ENCODE measurements at places on chromosomes 12 and 14.

DNA sequence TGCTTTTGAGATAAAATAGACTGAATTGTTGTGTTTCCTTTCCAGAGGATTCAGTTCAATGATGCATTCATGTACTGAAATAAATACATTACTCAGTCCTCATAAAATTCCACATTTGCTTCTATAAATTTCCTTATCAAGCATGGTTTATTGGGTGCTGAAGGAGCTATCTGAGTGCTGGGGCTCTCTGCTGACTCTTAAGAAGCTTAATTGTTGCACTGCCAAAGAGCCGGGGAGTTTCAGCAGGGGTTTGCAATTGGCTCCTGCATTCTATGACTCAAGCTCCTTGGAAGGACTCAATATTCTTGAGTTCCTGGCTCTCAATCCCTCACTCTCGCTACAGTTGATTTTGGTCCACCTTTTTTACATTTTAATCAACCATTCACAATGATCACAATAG is 69.8 kb upstream of the PYGL start:
- no peak for DNase-seq

DNA sequence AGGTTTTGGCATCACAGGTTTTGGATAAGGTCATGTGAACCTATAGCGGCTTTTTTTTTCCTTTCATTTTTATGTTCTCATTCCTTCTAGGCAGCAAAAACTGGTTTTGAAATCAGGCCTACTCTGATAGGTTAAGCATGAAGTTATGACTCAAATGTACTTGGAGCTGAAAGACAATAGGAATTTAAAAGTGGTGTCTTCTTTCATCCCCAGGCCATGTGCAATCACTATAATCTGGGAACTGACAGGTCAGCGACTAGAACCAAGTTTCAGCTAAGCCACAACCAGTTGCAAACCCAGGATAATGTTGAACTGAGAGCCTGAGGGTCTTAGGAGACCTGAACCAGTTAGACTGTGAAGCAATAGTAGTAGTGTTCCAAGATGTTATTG is 74.3 kb downstream of the ANO6 start:
- DNase-seq = no peak

DNA sequence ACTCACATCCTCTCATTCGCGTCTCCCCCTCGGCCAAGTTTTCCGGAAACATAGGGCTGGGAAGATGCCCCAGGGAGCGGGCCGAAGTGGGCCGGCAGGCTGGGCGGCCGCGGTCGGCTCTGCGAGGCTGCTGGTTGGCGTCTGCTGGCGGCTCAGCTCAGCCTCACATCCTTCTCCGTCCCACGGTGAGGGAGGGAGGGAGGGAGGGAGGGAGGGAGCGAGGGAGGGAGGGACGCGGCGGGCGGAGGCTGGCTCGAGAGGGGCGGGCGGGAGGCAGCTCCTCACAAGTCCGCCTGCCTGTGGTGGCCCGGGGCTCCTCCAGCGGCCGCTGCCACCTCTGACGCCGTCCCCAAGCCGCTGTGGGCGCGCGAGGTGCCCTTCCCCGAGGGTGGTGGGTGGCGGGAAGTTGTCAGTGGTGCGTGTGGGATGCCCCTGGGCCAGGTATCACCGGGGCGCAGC is 93.8 kb downstream of the RFLNA start:
- DNase-seq = peak; percentile 86

GRCh38 chr12:131511391-131511802 is 199.5 kb upstream of the SFSWAP start:
- no peak for DNase-seq

DNA sequence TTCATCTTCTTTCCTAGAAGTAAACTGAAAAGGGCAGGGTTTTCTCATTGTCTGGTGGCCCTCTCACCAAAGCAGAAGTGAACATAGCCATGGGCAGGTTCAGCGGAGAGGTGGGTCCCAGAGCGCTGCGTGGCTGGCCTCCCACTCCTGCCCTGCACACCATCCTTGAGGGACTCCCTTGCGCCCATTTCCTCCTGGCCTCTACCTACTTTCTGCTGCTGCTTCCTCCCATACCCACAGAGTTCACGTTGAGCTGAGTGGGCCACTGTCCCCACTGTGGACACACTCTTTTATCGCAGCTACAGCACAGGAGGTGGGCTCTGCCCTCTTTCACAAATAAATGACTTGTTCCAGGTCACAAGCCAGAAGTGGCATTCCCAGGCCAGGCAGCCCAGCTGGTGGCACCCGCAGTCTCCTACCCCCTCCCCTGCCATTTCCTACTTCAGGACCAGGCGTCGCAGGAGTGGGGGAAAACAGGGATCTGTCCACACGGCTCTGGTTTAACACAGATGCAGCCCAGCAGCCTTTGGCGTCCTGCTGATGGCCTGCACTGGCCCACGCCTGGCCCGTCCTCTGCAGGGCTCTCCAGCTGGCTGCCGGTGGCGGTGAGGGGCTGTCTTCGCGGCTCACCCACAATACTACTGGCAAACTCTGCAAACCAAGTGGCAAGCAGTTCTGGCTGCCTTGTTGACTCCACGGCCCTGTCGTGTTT is 4.9 kb downstream of the SIVA1 start:
- DNase-seq = no peak

- no peak for DNase-seq
Measured at GRCh38 chr12:31298515-31298910, 27.4 kb downstream of the SINHCAF start.

GRCh38 chr14:55399852-55400251 is 11.8 kb downstream of the ATG14 start:
- DNase-seq = no peak

GRCh38 chr12:96445691-96446583 is 43.4 kb upstream of the CFAP54 start:
- DNase-seq = no peak

DNA sequence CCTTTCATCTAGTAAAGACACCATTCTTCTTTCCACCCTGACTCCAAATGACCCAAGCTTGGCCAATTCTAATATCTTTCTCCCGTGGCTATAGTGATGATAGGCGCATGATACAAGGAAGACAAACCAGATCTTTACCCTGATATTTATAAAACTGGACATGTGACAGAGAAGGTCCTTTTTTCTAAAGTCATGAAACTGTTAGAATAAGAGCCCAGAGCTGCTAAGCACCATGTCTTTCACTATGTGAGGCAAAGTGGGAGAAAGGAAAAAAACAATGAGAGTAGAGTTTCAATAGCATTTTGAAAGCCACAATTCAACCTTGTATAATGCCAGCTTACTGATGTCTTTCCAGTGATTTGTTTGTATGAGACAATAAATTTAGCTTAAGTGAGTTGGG is 212.4 kb downstream of the RASSF9 start:
- no peak for DNase-seq

DNA sequence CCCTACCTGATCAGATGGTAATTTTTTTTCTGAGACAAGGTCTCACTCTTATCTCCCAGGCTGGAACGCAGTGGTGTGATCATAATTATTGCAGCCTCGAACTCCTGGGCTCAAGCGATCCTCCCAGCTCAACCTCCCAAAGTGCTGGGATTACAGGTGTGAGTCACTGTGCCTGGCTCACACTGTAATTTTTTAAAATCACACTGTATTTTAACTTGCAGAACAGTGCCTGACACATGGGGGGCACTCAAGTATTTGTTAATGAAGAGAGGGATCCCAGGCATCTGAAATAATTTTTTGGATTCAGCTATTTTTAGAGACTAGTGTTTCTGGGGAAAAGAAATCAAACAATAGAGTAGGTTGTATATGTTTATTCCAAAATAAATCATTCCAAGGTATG is 21.7 kb downstream of the LIMA1 start:
- no peak for DNase-seq

DNA sequence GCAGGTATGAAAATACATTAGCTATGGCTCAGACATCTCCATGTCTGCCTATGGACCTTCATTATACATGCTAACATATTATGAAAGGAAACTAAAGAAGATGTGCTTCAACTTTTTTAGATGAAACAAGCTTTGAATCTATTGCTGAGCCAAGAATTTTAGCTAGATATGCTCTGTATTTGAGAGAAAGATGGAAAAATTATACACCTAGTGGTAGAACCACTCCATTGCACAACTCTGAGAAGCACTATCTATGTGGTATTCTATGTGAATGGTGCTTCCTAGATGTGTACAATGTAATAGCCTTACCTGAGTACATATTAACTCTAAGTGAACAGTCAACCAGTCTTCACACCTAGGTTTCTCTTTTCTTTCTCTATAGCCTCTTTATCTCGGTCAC is 17.3 kb downstream of the EPYC start:
- DNase-seq = no peak

DNA sequence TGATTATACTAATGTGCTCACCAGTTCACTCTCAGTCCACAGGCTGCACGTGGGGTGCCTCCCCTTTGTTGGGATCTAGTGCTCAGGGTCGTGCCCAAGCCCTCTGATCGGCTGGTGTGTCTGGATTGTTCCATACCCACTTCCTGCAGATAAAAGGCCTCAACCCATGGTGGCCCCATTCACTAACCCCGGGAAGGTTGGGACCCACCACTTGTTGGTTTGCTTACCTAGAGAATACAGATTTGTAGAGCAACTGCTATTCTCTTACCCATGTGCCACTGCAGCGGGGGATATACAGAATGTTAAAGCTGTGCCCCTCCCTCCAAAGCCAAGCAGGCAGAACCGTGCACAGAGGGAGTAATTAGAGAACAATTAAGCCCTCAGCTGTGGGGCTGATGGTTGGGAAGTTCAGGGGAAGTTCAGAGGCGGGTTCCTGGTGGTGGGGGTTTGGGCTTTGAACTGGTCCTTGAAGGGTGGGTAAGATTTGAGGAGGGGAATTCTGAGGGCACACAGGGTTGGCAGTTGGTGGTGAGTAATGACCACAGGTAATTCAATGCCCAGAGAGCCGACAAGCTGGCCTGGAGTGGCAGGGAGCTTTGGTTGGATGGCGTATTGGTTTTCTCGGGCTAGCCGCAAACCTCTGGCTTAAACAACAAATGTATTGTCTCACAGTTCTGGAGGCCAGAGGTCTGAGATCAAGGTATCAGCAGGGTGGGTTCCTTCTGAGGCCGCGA is 68.8 kb downstream of the ADCK1 start:
- no peak for DNase-seq
